AML-193 (cell line): ENCODE measurements at places on chromosomes 1 and 21.

DNA sequence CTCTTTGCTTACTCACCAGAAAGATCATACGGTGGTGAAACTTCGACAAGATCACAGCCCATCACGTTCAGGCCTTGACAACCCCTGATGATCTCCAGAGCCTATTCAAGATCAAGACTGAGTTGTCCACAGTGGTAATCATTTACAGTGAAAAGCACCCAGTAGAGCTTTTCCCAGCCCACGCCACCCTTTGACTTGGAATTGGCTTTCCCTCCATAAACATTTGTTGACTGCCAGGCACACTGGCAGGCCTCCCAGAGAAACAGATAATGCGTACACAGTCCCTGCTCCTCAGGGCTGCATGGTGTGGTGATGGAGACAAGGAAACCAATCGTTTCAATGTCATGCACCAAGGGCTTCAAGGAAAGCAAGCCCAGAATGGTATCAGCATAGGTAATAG lies 10.1 kb downstream of the AGMAT start:
- DNase-seq: no peak

DNA sequence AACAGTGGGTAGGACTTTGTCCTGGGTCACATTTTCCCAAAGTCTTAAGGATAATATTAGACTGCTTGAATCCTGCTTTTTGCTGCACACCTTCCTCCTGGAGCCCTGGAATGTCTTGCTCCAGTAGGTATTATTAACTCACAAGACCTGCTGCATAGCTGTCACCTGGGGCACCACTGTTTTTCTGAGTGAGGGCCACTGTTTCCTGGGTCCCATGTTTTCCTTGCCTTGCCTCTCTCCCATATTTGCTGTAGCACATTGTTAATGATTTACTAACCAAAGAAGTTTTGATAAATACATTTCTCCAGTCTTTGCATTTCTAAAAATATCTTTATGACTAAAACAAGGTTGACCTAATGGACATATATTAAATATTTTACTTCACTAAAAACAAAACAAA lies 22.5 kb upstream of the FCAMR start:
- no peak for DNase-seq

GRCh38 chr1:41917835-41918449 lies 780 bp downstream of the HIVEP3 start:
- DNase-seq: no peak

DNA sequence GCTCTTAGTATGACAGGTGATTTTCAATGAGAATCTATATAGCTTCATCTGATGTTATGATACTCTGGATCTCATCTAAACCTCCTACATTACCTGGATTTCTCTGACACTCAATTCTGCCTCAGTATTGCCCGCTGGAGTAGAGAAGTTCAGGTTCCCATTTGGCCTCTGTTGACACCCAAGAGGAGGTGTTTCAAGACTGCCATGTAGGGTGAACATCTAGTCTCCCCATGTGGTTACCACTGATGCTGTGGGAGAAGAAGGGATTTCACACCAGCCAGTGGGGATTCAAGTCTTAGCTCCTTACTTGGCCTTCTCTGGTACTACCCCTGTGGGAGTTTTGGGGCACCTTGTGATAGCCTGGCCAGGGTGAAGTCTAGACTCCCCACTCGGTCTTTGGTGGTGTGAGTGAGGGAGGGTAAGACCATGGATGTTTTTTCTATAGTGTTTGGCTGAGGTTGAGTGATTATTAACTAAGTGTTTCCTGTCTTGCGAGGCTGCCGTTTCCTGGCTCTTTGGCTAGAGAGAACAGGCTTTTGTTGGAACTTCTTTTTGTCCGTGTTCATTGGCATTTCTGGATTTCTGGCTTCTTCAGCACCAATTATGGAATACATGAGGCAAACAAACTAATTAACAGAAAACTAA lies 90.7 kb downstream of the RHOU start:
- DNase-seq: no peak

DNA sequence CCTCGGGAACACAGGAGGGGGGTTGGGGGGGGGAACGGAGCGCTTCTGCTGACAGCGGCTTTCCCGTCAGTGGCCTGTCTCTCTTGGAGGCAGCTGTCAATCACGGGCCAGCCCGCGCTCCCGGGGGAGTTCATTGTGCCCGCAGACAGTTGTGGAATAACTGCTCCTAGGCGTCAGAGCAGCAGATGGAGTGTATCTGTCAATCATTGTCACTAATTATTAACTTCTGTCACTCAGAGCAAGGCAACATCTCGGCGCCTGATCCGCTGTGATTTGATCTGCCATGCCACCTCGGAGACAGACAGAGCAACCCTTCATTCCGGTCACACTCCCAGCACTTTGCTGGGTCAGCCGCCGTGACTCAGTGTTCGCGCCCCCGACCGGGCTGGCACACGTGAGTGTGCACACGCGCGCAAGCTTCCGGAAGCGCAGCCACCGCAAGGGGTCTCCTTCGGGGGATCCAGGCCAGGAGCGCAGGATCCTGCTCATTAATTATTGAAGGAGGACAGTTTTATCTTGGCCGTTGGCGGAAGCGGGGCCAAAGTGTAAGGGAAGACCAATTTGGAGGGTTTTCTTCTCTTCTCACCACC lies 75.8 kb downstream of the RRAGC start:
- DNase-seq: no peak

DNA sequence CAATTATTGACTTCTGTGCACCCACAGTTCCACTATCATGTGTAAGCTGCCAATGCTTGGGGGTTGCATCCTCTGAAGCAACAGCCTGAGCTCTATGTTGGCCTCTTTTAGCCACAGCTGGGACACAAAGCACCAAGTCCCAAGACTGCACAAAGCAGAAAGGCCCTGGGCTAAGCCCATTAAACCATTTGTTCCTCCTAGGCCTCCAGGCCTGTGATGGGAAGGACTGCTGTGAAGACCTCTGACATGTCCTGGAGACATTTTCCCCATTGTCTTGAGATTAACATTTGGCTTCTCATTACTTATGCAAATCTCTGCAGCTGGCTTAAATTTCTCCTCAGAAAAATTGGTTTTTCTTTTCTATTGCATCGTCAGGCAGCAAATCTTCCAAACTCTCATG lies 123.7 kb upstream of the DEPDC1 start:
- no peak for DNase-seq

GRCh38 chr1:178483251-178483957 lies 13.4 kb downstream of the CLEC20A start:
- no peak for DNase-seq

DNA sequence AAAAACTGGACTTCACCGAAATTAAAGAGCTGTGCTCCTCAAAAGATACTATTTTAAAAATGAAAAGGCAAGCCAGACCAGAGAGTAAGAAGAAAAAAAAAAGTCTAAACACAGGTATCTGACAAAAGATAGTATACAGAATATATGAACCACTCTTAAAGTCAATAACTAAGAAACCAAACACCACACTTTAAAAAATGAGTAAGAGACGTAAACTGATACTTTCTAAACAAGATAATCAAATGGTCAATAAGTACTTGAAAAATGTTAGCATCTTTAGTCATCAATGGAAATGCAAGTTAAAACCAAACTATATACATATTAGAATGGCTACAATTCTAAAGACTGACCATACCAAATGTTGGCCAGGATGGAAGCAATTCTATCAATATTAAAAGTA lies 77.6 kb downstream of the EVI5 start:
- no peak for DNase-seq

- DNase-seq: no peak
Observed at GRCh38 chr1:9179463-9180110, 50.7 kb upstream of the GPR157 start.

GRCh38 chr21:33860332-33860879 lies 55.2 kb downstream of the ATP5PO start:
- DNase-seq: no peak

GRCh38 chr21:39966786-39967185 lies 99.5 kb downstream of the PCP4 start:
- DNase-seq: no peak

DNA sequence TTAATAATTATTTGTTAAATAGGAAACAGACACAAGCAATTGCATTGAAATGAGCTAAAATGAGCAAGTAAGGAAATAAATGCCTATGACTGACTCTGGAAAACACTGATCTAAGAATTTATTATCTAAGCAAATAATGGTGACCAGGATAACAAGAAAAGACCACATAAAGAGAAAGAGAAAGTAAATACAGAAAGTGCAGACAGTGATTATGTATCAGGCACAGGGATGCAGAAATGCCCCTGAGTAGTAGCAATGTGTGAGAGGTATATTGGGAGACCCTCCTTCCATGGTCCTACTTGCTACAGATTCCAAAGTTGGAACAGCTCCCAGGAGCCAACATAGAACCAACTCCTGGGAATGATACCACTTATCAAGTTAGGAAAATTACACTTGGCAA lies 33.3 kb upstream of the MUTYH start:
- DNase-seq: no peak

DNA sequence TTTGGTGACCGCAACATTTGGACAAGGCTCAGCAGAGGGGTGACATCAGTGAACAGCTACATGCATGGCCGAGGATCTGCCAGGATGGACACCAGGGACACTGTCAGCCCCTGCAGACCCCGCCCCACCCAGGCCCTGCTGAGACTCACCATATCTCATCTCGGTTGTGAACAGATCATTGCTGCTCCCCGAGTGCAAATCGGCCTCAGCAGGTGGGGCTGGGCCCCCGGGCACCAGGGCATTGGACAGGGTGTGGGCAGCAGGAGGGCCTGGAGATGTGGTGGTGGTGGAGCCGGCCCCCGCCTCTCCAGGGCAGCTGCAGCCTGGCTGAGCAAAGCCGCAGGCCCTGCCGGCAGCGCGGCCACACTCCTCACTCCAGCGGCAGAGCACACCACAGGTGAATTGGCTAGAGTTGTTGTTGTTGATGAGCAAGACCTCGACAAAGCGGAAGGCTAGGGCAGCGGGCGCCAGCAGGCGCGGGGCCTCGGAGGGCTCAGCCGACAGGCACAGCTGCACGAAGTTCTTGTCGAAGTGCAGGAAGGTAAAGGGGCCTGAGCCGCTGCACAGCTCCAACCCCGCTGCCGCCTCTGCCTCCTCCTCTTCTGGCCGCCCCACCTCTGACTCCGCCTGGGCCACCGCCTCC lies 8.2 kb downstream of the ADGRB2 start:
- no peak for DNase-seq

- peak; percentile 29 for DNase-seq
Observed at GRCh38 chr1:12088607-12089006, 25.5 kb downstream of the TNFRSF8 start.

GRCh38 chr1:233256191-233256590 lies 39.3 kb downstream of the PCNX2 start:
- no peak for DNase-seq

DNA sequence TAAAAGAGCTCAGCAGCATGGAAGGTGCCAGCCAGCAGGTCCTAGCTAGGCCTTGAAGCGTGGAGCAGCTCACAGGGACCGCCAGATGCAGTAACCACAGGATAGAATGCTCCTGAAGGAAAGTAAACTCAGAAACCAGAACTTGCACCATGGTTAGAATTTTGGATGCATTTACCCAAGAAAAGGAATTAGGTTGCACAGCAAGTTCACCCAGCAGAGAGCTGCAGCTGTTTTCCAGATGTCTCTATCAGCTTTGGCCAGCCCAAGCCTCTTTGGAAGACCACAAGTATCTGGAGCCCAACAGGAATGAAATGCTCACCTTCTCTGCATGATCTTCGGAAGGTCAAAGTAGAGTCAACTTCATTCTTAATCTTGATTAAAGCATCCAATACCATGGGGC lies 21.0 kb upstream of the ATP13A2 start:
- DNase-seq: no peak

DNA sequence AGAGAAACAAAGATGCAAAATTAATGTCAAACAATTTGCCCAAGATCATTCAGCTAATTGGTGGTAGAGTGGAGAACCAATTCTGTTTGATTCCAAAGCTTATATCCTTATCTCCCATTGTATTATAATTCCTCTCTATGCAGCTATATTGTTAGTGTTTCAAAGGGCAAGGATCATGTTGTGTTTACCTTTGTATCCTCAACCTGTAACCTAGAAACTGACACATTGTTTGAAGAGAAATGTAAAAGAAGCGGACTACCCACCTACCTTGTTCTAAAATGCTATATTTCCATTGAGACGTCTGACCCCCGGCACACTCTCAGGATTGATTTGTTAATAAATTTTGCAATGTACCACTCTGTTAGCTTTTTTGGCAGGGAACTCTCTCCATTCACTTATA lies 9.3 kb downstream of the RAVER2 start:
- no peak for DNase-seq

DNA sequence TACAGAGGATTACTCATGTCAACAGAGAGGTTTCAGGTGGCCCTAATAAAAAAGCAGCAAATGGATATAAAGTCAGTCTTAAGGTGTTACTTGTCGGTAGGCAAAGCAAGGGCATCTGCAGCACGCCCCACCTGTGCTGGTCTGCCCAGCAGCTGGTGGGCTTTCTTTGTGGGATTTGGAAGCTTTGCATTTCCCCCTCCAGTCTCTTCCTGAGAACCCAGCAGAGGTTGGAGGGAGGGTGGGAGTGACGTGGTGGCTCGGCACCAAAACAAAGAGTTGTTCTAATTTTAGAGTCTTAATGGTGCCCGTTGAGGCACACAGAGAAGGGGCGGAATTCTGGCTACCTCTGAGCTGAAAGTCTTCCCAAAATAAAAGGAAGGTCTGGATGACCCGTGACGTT lies 4.8 kb upstream of the PCBP3 start:
- DNase-seq: no peak

DNA sequence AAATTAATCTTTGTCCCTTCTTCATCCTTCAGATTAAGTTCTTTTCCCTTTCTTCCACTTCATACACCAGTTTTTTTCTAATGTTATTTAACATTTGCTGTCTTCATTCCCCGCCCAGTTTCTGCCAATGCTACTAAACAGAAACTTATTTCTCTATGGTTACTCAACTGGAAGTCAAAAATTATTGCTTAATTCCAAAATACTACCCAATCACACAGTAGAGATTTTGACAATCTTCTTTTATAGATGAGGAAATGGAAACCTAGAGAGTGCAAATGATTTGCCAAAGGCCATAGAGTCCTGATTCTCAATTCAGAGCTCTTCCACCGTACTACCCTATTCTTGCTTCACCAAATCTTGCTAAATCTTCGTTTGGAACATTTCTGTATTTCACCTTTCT lies 58.1 kb upstream of the SH3GLB1 start:
- no peak for DNase-seq

- DNase-seq: no peak
Observed at GRCh38 chr1:158071138-158071537, 77.7 kb downstream of the KIRREL1 start.

DNA sequence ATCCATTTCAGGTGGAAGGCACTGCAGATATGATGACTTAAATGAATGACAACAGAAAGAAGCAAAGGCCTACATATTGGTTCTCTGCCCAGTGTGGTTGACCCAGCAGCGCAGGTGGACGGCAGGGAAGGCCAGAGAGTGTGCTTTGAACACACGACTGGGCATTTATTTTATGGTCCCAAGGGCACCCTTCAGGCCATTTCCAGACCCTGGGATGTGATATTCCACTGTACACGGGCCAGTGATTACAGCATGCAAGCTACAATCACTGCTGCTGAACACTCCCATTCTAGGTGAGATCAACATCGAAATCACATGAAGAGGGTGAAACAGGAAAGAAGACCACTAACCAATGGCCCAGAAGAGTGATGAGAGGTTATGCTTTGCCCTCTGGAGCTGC lies 33.8 kb downstream of the PCNX2 start:
- DNase-seq: no peak
